ENCODE measurements at places on chromosomes 4 and X. TPM values are rescaled to one million over a fixed set of nuclear protein-coding genes. Genes with fewer than 3 reads are reported as not detected.

- no peak for DNase-seq
These were observed 755.1 kb upstream of the IGFBP7 start for GRCh38 chr4:57865264-57865663.

DNA sequence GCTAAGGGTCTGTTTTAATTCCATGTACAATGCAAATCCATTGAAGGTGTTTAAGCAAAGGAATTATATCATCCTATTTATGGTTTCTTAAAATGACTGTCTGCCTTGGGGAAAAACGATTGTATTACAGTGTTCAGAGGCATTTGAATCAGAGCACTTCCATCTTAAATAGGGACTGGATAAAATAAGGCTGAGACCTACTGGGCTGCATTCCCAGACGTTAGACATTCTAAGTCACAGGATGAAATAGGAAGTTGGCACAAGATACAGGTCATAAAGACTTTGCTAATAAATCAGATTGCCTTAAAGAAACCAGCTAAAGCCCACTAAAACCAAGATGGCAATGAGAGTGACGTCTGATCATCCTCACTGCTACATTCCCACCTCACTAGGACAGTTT is 1167.2 kb upstream of the PABPC4L start:
- no peak for DNase-seq

DNA sequence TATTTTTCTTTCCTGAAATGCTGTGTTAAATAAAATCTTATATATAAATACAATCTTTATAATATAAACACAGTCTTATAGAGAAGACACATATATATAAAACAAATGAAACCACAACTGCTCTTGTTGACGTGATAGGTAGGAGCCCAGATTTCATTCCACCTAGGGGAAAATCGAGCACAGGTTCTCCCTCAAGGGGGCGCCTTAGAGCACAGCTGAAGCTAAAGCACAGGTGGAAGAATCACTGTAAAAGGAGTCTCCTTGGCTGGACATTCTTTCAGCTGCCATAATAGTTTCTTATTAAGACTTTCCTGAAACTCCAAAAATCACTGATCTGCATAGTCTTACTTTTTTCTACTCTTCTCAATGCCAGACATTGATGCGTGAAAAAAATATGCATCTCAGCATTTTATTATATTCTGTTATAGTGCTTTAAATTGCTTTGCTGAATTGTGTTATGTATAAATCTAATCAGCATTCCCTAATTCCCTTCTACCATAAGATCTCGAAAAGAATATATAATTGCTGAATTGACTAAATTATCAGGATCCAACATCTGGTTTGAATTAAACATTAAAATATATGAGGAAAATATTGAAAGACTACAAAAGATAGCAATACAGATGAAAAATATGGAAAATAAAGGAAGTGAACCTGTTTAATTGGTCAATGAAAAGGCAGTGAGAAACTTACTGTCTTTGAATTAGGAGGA is 25.5 kb upstream of the RXFP1 start:
- DNase-seq = peak; percentile 42

DNA sequence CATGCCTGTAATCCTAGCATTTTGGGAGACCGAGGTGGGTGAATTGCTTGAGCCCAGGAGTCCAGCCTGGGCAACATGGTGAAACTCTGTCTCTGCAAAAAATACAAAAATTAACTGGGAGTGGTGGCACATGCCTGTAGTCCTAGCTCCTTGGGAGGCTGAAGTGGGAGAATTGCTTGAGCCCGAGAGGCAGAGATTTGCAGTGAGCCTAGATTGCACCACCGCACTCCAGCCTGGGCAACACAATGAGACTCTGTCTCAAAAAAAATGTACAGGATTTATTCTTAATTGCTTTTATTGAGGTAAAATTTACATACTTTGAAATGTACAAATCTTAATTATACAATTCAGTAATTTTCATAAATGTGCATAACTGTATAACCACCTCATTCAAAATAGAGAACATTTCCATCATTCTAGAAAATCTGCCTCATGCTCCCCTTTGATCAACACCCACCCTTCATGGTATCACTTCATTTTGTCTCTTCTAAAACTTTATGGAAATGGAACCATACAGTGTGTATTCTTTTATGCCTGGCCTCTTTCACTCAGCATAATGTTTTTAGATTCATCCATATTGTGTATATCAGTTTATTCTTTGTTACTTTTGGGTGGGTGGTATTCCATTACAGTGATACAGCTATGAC is 39.1 kb downstream of the SNX25 start:
- DNase-seq = no peak

DNA sequence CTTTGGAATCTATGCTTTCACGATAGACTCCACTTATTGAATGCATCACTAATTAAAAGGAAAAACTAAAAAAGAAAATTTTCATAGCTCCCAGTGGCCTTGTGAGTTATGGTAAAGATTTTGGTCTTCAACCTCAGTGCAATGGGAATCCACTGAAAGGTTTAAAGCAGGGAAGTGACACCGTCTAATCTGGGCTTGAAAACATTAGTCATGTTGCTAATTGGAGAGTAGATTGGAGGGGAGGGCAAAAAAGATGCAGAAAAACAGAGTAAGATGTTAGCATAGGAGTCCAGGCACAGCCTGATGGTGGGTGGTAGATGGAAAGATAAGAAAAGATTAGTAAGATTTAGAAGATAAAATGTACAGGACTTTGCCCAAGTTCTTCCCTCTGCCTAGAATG is 633.1 kb upstream of the FTHL17 start:
- DNase-seq = no peak

DNA sequence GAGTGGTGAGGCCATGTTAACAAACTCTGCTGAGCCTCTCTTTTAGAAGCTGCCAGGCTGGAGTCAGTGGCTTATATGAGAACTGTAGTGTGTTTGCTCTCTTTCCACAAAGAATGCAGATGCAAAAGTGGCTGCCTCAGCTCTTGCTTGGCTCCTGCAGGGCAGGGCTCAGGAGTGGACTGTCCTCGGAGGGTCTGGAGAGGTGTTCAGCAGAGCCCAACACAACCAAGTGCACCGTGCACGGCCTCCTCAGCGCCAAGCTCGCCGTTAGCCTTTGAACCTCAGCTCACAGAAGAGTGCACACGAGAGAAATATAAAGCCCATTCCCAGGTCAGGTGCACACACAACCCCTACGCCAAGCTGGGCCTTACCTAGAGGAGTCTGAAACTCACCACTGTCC is 82.8 kb downstream of the C4orf51 start:
- no peak for DNase-seq

- DNase-seq = no peak
These were observed 69.8 kb upstream of the FAT4 start for GRCh38 chr4:125244848-125245450.

GRCh38 chr4:73761856-73762255 is 21.5 kb downstream of the CXCL8 start:
- no peak for DNase-seq

GRCh38 chr4:124940387-124940786 is 227.9 kb upstream of the ANKRD50 start:
- no peak for DNase-seq

The UCP1 gene
- 0.51 TPM for total RNA-seq

The GAGE2A gene
- total RNA-seq = not detected

All from Caco-2 (cell line).